ENCODE measurements at places on chromosomes 4 and X. TPM values are rescaled to one million over a fixed set of nuclear protein-coding genes. Genes with fewer than 3 reads are reported as not detected.

DNA sequence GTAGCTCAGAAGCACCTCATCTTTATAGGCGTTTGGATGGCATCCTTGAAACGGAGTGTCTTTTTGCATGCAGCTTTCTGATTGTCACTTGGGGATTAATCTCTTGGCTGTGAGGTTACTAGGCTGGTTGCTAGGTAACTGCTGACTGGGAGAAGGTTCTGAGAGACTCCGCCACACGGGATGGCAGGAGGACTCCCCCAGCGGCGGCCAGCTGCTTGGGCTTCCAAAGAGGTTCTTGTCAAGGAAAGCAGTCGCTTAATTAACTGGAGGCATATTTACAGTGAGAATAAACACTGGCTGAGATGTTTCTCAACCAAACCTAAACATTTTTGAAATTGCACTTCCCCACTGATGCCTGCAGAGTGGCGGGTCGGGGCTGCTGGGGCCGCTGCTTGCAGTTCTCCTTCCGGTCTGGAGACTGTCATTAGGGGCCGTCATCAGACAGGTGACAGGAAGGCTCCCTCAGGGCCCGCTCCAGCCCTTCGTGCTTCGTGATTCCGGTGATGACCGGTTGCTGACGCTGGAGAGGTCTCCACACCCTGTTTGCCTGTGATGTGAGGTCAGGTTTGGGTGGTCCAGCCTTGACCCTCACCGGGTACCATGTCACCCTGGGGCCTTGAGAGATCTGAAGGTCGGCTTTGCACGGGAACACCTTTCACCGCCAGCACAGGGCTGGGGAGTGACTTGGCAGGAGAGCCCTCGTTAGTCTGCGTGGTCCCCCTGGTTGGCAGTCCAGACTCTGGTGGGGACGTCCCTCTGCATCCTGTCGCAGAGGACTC lies 9.1 kb downstream of the NSG1 start:
- DNase-seq = peak; percentile 48
- no peaks in the 10 kb centered on the region for H3K4me1 ChIP-seq
- H3K27me3 ChIP-seq = peaks cover 58% of the 10 kb centered on the region
- H3K4me3 ChIP-seq = no peak overlapping the region

- H3K27ac ChIP-seq = no peak overlapping the region
- H3K4me3 ChIP-seq = no peak overlapping the region
- H3K4me1 ChIP-seq = no peaks in the 10 kb centered on the region
These were observed 388.6 kb downstream of the PABPC4L start for GRCh38 chr4:133812954-133813353.

GRCh38 chr4:8185930-8186329 lies 13.2 kb upstream of the SH3TC1 start:
- peaks cover 18% of the 10 kb centered on the region for H3K4me1 ChIP-seq
- H3K36me3 ChIP-seq = no peaks in the 10 kb centered on the region
- no peak overlapping the region for H3K27ac ChIP-seq
- H3K27me3 ChIP-seq = no peaks in the 10 kb centered on the region

GRCh38 chr4:87913896-87914295 lies 61.6 kb upstream of the SPP1 start:
- peak; percentile 18 for DNase-seq
- no peaks in the 10 kb centered on the region for H3K36me3 ChIP-seq
- peaks cover 58% of the 10 kb centered on the region for H3K27me3 ChIP-seq
- H3K27ac ChIP-seq = no peak overlapping the region
- no peak overlapping the region for H3K4me3 ChIP-seq

DNA sequence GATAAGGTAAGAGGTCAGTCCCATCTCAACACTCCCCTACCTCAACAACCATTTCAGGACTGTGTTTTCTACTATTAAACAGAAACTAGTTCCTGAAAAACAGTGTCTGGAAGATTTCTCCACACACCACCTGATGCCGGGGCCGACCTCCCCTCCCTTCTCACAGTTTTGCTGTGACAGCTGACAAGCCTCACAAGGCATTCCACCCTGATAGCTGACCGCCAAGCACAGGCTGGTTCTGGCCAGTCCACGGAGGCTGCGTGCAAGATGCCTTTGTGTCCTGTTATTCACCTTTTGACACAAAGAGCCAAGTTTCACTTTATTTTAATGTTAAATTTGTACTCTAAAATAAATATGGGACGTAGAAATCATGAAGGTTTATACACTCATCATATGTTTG lies 758.6 kb downstream of the PDHA2 start:
- no peaks in the 10 kb centered on the region for H3K36me3 ChIP-seq
- H3K4me3 ChIP-seq = no peak overlapping the region
- no peaks in the 10 kb centered on the region for H3K27me3 ChIP-seq
- no peak for DNase-seq
- no peak overlapping the region for H3K27ac ChIP-seq

DNA sequence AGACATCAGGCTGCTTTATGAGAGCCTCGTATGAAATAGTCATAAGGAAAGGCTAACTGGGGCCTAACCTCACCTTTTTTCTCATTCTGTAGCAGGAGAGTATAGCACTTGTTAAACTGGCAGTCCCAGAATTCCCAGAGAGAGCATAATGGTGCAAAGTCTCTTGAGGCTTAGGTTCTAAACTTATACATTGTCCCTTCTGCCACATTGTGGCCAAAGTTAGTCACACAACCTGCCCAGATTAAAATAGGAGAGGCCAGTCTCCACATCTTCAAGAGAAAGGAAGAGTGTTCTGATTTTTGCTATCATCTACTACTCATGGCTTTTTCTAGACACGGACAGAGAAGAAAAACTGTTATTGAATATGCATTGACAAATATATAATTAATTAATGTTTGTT lies 1588.9 kb upstream of the PCDH7 start:
- no peak overlapping the region for H3K27ac ChIP-seq
- no peaks in the 10 kb centered on the region for H3K27me3 ChIP-seq
- H3K4me1 ChIP-seq = no peaks in the 10 kb centered on the region
- H3K36me3 ChIP-seq = no peaks in the 10 kb centered on the region
- DNase-seq = no peak
- H3K4me3 ChIP-seq = no peak overlapping the region

- H3K36me3 ChIP-seq = no peaks in the 10 kb centered on the region
- H3K4me1 ChIP-seq = no peaks in the 10 kb centered on the region
- no peak overlapping the region for H3K4me3 ChIP-seq
These were observed 298.5 kb downstream of the KCTD8 start for GRCh38 chr4:44150091-44150576.

The PLP1 gene
- total RNA-seq = 0.76 TPM

The ELK1 gene
- 46.6 TPM for total RNA-seq
